ENCODE measurements at places on chromosomes 2 and 18. TPM values are rescaled to one million over a fixed set of nuclear protein-coding genes. Genes with fewer than 3 reads are reported as not detected.

The DNAH6 gene
- 0.08 TPM for total RNA-seq

The THSD7B gene
- total RNA-seq: 0.59 TPM

DNA sequence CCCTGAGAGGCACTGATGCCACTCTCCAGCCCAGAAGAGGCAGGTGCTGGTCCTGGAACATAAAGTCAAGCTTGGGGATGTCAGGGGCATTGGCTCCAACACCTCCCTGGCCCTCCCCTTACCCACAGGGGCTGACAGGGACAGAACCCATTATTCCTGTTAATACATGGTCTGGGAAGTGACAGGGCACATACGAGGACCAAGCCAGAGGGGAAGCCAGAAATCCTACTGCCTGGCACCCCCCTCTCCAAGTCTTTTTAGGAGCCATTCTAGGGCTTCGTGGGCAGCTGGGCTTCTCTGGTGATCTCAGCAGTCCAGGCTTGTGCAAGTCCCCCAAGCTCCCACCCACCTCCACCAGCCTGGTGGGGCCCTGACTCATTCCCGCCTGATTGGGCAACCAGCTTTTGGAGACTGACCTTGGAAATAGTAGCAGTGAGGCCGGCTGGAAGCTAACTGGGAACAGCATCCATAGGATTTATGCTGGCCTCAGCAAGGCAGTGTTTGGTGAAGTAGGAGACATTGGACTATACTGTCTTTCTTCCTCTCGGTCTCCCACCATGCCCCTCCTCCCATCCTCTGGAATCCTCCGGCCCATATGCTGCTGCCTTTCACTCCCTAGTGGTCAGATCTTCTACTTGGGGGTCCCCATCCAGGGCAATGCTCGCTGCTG lies 86.4 kb upstream of the HK2 start:
- DNase-seq: no peak

DNA sequence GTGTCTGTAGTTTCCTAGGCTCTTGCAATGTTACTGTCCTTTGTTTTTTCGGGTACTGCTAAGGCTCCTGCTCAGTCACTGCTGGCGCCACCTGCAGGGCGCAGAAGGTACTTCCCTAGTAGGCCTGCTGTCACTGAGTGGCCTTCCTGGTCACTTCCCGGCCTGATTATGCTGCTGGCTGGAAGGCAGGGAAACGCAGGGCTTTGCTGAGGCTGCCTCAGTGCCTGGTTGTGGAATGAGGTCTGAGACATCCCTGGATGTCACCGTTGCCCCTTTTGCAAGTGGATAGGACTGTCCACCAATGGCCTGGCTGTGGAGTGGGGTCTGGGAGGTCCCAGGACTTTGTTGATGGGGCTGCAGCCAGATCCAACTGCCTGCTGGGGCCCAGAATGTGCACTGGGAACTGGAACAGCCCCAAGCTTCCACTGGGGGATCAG lies 13.1 kb downstream of the DAW1 start:
- peak; percentile 85 for DNase-seq

GRCh38 chr2:12514631-12515437 lies 201.9 kb upstream of the TRIB2 start:
- DNase-seq: no peak

GRCh38 chr2:173048897-173049661 lies 26.6 kb upstream of the MAP3K20 start:
- DNase-seq: peak; percentile 80

Data from Right ventricle myocardium superior (tissue), 1 donor.